CD4-positive, alpha-beta T cell treated with Interleukin-2 at 100 ng/mL for 4 hours (primary cell): ENCODE measurements at places on chromosomes 4 and X.

DNA sequence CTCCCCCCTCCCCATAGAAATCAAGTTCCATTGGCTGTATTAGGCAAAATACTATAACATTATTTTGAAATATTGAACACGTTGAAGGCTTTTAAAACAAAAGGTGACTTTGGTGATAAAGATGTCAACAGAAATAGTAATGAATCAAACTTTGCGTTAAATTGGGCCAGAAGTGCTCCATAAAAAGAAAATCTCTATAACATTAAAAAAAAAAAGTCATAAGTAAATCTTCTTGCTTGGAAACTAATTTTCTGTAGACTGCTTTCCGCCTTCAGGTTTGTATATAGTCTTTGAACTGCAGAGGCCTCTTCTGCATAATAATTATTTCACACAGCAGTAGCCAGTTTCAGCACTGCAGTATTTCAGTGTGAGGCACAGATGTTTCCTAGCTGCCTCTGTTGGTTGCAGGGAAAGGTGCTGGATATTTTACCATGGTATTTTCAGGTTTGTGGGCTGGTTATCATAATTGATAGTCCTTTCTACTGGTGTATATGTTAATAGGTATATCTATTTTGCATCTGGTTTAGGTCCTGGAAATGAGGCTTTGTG is 158.9 kb downstream of the KDM6A start:
- no peak for DNase-seq

DNA sequence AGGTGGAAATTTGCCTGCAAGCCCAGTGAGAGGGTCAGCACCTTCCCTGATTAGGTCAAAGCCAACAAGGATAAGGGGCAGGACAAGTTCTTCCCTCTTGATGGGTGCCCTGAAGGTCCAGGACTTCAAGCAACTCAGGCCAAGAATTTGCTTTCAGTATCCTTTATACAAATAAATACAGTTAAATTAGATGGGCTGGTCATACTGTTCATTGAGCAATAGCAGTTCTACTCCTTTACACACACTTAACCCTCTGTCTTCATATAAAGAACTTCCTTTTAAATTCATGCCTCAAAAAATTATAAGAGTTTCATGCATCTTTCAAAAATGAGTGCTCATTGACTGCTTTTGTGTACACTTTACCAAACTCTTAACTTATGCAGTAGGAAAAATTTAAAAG is 392.0 kb downstream of the SPRY1 start:
- no peak for DNase-seq

DNA sequence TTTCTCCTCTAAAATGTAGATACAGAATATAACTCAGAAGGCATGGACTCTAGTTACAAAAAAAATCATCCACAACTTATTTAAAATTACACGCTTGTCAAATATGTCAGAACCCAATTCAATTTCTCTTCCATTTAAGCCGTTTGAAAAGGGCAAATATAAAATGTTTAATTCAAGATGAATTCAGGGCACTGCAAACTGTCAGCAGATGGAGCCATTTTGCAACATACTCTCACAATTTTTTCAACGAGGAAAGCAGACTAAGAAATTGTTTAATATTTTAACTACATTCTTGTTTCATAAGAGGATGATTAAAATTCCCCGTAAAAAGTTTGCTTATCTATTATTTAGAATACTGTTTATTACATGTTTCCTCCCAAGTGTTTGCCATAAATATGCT is 321.3 kb upstream of the CPXCR1 start:
- no peak for DNase-seq

- no peak for DNase-seq
Measured at GRCh38 chr4:184019076-184019475, 114.0 kb downstream of the STOX2 start.

DNA sequence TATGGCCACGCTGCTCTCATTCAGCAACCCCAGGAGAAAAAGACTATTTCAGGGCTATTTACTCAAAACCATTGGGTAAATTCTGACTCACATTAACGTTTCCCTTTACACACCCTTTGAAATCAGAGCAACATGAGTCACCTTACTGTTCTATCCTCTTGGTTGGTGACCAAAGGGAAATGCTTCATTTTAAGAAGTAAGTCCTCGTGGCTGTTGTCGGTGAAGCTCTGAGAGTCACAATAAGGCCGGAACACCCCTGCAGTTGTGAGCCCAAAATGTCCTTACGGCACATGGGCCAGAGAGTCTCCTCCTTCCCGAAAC is 56.3 kb upstream of the SPRY1 start:
- DNase-seq = no peak

DNA sequence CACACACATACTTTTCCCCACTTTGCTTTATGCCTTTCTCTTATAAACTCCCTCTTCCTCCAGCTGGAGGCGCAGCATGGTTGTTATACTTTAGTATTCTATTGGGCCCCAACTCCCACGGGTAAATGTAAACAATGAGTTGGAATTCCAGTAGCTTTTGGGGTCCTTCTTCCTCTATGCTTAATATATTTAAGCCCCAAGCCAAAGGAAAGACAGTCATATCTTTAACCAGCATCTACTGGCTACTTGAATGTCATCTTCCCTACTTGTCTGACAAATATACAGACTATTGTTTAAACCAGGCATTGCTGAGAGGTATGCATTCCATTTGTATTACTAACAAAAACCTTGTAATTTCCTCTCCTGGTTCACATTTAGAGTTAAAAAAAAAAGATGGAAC is 72.9 kb downstream of the WDR19 start:
- no peak for DNase-seq

DNA sequence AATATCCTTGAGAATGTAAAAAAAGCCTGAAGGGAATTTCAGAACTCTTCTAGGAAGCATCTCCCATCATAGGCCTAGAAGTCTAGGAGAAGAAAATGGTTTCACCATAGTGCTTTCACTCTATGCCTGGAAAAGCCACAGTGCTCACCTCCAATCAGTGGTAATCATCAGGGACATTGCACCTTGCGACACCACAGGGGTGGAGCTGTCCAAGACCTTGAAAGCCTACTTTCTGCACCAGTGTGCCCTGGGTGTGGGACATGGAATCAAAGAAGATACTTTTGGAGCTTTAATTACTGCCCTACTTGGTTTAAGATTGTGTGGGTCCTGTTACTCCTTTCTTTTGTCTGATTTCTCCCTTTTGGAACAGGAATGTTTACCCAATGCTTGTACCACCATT is 146.8 kb upstream of the NDST4 start:
- no peak for DNase-seq

DNA sequence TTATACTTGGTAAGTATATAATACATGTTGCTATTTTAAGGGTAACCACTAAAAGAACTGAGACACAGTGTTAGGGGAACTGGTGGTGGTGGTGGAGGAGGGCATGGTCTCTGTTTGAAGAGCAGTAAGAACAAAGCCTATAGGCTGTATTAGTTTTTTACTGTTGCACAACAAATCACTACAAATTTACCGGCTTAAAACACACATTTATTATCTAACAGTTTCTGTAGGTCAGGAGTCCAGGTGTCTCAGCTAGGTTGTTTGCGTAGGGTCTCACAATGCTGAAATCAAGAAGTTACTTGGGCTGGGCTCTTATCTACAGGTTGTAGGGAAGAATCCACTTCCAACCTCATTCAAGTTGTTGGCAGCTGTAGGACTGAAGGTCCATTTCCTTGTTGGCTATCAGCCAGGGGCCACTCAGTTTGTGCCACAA is 52.6 kb downstream of the CASK start:
- DNase-seq = no peak
